ENCODE measurements at places on chromosomes 3 and 15.

DNA sequence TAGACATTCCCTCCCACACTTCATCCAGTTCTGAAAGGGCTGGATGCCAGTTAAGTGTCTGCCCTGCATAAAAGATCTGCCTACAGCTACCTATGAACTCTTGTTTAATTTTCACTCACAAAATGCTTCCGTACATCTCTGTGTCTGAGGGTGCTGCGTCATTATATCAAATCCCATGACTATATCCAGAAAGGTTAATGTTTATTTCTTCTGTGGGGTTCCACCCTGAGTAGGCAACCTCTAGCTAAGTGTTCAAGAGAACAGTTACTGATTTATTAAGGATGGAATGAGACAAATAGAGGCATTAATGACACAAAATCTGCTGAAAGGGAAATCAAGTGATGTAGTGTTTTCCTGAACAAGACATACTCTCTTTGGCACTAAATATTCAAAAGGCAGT lies 220.2 kb downstream of the MTHFS start:
- DNase-seq, result no peak

GRCh38 chr15:67826717-67827561 lies 1.6 kb downstream of the SKOR1 start:
- DNase-seq, result no peak

DNA sequence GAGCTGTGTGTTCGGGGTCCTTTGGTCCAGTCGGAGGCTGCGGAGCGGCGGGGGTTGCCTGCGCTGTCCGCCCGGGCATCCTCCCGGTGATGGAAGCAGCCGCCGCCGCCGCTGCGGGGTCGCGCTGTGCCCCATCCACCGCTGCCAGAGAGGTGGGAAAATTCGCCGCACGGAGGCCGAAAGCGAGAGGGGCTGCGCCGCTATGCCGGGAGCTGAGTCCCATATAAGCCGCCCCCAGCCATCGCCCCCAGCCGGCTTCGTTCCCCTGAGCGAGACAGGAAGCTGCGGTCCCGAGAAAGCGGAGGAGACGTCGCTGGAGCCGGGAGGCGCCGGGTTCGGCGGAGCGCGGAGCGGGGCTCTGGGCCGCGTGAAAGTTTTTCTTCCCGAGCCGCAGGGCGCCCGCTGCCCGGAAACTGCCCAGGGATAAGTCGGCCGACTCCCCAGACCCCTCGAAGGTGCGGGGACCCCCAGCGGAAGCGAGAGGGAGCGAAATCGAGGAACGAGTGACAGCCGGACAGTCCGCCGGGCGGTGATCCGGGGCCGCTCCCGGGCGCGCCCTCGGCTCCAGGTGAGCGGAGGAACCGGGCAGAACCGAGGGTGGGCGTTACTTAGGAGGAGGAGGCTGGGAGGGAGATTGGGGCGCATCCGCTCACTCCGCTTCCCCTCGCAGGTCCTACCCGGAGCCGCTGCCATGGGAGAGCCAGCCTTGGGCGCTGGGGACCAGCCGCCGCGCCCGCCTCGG lies 574 bp downstream of the CHST2 start:
- peak; percentile 36 for DNase-seq

GRCh38 chr3:143207338-143207961 lies 87.9 kb downstream of the CHST2 start:
- no peak for DNase-seq

DNA sequence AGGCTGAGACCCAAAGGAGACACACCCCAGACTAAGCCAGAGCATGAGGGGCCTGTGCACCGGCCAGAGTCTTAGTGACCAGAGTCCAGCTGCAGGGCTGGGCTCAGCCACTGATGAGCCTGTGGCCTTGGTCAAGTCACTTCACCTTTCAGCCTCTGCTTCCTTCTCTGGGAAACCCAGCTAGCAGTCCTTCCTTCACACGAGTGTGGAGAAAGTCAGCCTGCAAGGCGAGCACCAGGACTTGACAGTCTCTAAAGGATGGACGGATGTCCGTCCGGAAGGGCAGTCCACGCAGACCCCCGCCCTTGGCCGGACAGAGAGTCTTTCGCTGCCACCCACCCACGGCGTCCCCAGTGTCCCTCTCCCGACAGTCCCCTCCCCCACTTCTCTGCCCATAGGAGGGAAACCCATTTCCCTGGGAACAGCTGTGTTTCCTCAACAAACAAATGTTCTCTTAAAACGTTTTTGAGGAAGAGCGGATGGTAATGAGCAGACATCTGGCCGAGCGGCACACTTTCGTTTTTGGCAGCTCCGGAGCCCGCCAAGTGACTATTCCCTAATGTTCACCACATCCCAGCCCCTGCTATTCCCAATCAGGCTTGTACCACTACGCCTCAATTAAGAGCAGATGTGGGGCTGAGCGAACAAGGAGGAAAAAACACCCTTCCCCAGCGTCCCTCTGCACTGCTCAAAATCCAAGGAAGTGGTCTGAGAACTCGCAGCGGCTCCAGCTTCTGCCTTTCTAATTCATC lies 129.1 kb upstream of the SMAD3 start:
- DNase-seq, result no peak

DNA sequence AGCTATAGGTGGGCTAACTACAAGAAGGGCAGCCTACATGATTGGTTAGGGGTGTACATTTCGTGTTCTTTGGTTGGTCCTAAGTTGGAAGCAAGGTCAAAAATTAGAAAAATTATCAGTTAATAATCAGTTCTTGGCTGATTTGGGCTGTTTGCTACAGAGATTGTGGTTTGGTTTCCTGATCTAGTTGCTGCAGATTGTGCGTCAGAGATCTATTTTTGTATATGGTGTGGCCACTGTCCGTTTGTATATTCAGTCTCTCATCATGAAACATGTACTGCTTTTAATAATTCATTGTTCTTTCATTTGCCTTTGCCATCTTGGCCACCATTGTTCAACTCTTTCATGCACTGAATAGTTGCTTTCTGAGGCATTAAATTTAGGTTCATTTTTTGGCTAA lies 80.9 kb downstream of the LRRC3B start:
- no peak for DNase-seq

DNA sequence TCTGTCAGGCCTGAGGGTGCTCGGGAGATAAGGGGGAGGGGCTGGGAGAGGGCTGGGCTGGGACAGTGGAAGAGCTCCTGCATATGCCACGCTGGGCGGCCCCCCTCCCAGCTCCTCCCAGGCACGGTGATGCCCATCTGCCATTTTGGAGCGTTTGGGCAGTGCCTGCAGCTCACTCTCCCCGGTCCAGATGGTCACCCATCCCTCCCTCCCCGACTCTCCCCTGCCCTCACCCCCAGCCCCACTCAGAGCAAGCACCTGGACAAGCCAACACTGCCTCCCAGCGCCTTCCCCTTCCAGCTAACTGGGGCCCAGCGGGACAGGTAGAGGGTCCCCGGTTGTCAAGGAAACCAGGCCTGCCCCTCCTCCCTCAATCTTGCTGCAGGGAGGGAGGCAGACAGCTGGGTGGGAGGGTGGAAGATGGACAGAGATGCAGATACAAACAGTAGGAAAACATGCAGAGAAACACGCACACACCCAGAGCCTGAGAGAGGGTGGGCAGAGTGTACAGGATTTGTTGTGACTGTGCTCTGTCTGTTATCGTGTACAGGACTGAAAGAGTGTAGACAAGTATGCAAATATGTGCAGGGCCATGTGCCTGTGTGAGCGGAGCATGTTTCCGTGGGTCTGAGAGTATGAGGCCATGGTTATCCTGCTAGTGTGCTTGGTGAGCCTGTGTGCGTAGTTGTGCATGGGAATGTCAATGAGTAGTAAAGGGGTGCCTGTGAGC lies 17.5 kb upstream of the CORO2B start:
- DNase-seq, result no peak

DNA sequence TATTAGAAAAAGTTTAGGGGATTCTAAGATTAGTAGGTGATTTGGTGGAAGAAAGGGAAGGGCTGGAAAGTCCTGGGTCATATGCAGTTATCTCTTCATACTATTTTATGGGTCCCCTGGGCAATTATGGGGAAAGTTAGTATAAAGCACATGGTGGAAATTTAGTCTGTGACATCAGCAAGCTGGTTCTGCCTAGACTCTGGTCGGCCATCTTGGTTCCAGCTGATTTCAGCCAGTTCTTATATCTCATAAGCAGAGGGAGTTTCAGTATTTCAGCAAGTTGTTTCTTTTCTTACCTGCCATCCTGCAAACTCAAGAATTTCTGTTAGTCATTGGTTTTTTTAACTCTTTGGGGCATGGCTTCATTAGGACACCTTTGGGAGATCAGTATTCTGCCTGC lies 1.0 kb upstream of the LYZL4 start:
- DNase-seq, result no peak

GRCh38 chr15:71199384-71200351 lies 84.4 kb downstream of the THSD4 start:
- DNase-seq, result no peak

- DNase-seq, result no peak
Measured at GRCh38 chr15:92930054-92930621, 30.0 kb downstream of the CHD2 start.

- DNase-seq, result no peak
Measured at GRCh38 chr3:72210261-72210660, 425.3 kb upstream of the PROK2 start.

DNA sequence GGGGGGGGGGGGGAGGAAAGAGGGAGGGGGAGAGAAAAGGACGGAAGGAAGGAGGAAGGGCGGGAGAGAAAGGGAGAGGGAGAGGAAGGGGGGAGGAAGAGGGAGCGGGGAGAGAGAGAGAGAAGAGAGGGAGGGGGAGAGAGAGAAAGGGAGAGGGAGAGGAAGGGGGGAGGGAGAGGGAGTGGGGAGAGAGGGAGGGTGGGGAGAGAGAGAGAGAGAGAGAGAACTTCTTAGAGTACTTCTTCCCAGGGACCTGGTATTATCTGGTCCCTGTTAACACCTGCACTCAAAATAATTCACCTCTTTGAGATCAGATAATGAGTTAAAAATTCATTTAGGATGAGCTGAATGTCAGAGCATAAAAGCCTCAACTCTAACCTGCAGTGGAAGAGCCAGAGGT lies 1.1 kb downstream of the SEC13 start:
- DNase-seq, result no peak

DNA sequence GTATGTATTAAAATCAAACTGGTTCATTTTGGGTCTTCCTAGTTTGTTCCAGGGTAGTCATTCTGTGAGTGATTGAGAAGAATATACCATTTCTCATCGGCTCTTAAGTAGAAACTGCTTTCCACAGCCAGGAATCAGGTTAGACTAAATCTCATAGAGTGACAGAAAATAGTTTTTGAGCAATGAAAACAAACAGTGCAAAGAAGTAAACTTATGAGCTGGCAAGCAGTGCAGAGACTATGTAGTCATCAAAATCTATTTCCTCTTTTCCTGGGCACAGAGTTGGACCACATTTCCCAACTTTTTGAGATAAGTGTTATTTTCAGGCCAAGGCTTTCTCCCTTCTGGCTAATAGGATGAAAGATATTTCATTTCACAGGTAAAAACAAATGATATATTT lies 66.5 kb downstream of the UBE3A start:
- DNase-seq, result no peak

GRCh38 chr15:38562278-38562677 lies 2.3 kb downstream of the RASGRP1 start:
- DNase-seq, result no peak

GRCh38 chr3:115549071-115549470 lies 74.2 kb upstream of the GAP43 start:
- no peak for DNase-seq

DNA sequence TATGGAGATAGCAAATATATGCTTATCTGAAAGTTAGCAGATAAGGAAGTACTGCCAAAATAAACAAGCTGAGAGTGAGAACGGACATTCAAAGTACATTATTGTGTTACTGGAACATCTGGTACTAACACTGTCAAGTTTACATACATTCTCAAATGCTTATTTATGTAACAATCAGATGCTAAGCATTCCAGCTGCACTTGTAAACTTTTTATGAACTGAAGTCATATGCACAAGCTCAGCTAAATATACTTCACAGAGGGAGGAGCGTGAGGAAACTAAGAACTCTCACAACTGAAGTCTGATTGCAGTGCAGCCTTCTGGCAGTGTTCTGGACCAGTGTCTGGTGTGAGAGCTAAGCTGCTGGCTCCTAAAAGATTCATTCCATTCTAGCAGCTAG lies 223.7 kb upstream of the NANOGP8 start:
- DNase-seq, result no peak

- no peak for DNase-seq
Measured at GRCh38 chr3:133661454-133662277, at the start of gene TOPBP1. TSS of gene TOPBP1 (minus strand) at chr3:133661941. CDS start at chr3:133661127, 814 bp downstream.

- DNase-seq, result no peak
Measured at GRCh38 chr3:124467980-124468902, 262.0 kb upstream of the UMPS start.

GRCh38 chr3:72212396-72212795 lies 427.4 kb upstream of the PROK2 start:
- DNase-seq, result no peak

DNA sequence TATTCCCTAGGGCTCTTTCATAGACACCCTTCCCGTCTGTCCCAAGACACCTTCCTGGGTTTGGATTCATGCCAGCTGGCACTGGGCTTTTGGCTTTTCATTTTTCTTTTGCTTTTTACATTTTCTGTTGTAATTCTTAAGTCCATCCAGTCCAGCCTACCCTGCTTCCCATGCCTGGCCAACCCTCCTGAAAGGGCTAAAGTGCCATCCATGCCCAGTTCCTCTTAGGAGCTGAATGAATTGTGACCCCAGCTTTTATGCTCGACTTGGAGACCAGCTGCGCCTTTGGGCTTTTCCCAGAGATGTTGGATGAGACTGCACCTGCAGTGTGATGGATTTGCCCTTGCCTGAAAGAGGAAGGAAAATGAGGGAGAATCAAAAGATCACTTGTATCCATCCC lies 25.8 kb downstream of the LRRN1 start:
- DNase-seq, result no peak

GRCh38 chr3:36941162-36941561 lies 3.7 kb downstream of the TRANK1 start:
- no peak for DNase-seq

DNA sequence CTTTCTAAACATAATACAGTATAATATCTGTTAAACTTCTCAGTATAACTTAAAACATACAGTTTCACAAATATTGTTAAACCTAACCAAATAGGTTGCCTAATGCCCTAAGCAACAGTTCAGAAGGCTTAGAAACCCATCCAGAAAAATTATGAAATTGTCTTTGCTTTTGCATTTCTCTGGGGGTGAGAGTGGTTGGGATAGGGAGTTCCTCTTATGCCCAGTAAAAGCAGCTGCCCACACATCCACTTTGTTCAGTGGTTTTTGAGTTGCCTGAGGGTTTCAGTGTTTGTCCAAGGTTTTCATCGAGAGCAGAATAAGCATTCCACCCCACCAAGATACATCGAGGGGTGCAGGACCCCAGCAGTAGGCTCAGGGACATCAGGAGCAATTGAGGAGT lies 179.4 kb downstream of the CDIN1 start:
- no peak for DNase-seq

DNA sequence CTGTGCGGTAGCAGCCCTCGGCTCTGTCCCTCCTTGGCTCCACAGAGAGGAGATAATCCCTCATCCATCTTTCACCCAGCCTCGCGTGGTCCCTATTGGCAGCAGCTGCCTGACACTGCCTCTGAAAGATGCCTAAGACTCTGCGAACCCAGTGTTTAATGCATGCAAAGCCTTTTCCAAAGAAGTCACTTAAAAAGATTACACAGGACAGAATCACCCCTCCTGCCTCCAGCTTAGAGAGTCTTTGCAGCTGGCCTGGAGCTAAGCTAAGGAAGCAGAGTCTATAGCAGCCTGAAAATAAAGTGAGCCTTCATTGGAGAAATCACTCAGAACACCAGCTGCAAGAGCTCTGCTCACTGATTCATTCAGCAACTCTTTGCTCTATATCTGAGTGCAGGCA lies 247.2 kb downstream of the SHQ1 start:
- DNase-seq, result no peak

- no peak for DNase-seq
Measured at GRCh38 chr3:110474397-110474796, 597.2 kb upstream of the NECTIN3 start.
